ENCODE measurements at places on chromosomes 1 and 21. TPM values are rescaled to one million over a fixed set of nuclear protein-coding genes. Genes with fewer than 3 reads are reported as not detected.

DNA sequence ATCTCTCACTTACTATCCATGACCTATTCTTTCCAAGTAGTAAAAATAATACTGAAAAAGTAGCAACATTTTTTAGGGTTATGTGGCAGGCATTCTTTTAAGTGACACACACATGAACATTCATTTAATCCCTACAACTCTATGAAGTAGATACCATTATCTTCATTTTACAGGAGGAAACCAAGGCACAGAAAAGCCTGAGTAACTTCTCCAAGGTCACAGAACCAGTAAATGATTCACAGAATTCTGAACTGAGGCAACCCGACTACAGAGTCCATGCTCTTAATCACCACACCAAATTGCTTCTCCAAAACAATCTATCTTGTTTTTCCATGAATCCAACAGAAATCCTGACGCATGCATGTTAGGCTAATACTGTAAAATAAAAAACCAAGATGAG, 17.5 kb downstream of the FUBP1 start:
- DNase-seq, result no peak

DNA sequence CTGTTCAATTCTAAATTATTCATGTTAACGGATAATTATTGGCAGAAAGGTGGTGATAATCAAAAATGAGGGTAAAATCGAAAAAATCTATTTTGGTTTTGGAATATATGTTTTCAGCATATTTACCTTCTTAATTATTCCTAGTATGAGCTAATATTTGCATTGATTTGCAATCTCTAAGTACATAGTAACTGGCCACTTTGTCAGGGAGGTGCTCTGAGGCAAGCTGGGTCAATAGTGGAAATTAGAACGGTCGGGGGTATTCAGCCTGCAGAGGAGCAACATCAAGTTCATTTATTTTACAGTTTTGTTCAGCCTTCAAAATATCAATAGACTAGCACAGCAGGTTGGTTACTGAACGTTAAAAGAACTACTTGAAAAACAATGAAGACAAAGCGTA, 1.8 kb downstream of the OTUD7B start:
- no peak for DNase-seq

GRCh38 chr1:54926970-54927369, 40.0 kb upstream of the DHCR24 start:
- DNase-seq, result no peak

DNA sequence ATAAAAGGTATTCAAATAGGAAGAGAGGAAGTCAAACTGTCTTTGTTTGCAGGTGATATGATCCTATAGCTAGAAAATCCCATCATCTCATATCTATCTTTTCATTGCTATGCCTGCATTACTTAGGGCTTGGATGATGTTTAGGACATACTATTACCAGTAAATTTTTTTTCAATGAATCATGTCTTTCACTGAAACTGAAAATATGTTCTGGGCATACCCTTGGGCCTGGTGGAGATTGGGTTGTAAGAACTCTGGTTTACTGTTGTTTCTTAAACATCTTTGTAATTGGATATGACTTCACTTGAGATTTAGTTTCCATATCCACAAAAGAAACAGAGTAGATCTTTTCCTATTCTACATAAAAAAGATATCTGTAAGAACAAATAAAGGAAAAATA, 502.2 kb upstream of the PRMT6 start:
- DNase-seq, result no peak

DNA sequence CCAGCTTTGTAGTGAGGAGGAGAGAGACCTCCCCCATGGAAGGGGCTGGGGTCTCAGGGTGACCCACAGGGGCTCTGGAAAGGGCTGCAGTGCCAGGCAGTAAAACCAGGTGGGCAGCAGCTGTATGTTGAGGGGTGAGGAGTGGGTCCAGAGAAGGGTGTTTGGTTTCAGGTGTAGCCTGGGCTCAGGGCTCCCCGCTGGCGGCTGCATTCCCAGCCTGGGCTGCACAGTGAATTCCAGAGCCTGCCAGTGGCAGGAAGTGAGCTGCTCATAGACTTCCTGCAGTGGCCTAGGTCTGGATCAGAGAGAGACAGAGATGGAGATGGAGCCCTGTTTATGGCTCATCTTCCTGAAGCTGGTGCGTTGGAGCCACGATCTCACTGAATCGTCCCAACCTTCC, 356.4 kb downstream of the PTPRU start:
- no peak for DNase-seq

GRCh38 chr1:206933333-206933945, 11.7 kb upstream of the FCMR start:
- peak; percentile 59 for DNase-seq

- DNase-seq, result no peak
Measured at GRCh38 chr1:152227310-152227928, 3.4 kb upstream of the HRNR start.

DNA sequence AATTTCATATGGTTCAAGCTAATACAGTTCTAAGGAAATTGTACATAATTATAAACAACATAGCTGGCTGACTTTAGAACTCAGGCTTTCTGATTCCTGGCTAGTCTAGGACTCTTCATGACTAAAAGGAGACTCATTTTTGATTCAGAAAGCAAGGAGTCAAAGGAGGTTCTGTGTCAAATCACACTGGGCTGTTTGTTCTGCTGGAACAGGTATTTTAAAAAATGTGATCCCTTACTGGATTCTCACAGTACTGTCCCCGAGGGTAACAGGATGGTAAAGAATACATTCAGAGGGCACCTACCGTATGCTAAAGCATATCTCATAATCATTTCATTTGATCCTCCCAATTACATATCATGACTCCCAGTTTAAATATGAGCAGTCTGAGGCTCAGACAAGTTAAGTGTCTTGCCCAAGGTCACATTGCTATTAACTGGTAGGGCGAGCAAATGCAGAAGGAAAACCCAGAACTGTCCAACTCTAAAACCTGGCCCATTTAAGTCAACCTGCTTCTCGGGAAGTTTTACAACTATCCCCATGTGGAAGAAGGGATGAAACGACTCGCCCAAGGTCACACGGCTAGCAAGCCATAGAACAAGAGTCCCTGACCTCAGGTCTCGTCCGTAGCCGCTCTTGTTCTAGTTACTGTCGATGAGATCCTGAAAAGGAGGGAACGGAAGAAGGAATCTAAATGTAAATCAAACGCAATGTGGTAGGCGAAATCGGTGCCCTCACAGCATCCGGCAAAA, 675 bp downstream of the MYSM1 start:
- no peak for DNase-seq

LCK gene
- total RNA-seq, result not detected

CFAP74 gene
- not detected for total RNA-seq

KCNH1 gene
- total RNA-seq, result 2.7 TPM

PRDM16 gene
- 0.05 TPM for total RNA-seq

All from SJSA1 (cell line).